ENCODE measurements at places on chromosomes 3 and 15.
A peak's percentile ranks its signal among the peaks of the same experiment; 100 is the strongest.

GRCh38 chr3:51637941-51638471 is 33.0 kb upstream of the TEX264 start:
- peak; percentile 89 for DNase-seq

GRCh38 chr3:24387493-24387892 is 107.2 kb downstream of the THRB start:
- no peak for DNase-seq

DNA sequence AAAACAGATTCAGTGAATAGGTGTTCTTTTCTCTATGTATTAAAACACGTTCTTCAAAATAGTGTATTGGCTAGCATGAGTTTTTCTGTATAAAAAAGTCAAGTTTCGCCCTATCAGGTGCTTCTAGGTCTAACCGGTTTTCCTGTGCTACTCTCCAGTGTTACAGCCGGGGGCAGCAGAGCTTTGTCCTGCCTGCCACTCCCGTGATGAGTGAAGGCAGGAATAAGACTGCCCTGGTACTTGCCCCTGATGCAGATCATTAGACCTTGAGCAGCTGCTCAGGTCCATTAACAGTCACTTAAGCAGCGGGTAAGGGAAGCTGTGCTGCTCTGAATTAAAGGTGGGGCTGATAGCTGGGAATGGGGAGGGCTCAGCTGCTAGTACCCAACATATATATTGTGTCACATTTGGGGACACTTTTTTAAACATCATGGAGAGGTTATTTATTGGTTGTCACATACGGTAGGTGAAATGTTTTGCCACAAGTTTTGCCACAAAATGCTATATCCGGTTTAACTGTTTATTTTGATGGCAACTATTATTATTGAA is 1.3 kb upstream of the UNC13C start:
- DNase-seq: peak; percentile 87

GRCh38 chr3:32391643-32392535 is at the start of gene CMTM7:
Gene CMTM7 (plus strand): TSS chr3:32391853. CDS start chr3:32391907, 54 bp downstream.
- peak; percentile 89 for DNase-seq

DNA sequence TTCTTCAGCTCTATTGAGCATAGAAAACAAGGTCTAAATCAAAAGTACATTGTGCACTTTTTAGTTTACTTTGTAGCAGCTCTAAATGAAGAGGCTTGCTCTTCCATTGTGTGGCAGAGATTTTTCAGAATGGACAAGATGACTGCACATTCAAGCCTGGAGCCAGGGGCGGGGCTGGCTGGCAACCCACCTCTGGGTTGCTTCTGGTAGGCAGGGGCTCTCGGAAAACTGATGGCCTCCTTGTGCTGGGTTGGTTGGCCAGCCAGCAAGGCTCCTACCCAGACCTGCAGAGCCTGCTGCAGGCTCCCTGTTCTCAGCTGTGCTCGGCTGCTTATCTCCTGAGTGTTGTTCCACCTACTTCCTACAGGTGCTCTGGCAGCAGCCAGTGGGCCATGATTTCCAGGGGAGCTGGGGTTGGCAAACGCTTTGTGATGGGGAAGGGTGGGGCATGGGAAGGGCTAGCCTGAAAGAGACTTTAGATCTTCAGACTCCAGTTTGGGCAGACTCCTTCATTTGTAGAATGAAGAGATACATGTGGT is 8.8 kb downstream of the BSN start:
- DNase-seq: peak; percentile 80

DNA sequence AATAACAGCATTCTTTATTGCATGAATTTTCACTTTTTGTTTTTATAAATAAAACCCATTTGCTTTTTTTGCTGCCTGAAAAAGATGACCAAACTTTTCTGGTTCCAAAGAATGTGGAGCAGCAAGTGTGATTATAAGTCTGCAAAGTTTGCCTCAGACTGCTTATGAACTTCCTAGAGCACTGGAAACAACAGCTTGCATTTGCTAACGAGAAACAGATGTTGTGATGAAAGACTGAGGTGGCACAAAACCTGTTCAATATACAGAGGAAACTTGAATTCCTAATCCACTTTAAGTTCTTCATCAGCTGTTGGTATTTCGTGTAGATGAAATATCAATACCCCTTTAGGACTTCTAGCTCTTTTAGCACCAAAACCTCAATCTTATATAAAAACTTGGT is 9.3 kb downstream of the ZPLD1 start:
- no peak for DNase-seq

DNA sequence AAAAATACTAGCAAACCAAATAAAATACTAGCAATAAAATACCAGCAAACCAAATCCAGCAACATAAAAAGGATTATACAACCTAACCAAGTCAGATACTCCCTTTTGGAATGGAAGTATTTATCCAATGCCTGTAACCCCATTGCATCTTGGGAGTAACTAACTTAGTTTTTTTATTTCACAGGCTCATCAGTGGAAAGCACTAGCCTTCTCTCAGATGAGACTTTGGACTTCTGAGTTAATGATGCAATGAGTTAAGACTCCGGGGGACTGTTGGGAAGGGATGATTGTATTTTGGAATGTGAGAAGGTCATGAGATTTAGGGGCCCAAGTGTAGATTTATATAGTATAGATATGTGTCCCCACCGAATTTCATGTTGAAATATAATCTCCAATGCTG is 41.2 kb downstream of the POLQ start:
- no peak for DNase-seq

- DNase-seq: no peak
Observed at GRCh38 chr3:170372190-170372879, 14.8 kb downstream of the SKIL start.

GRCh38 chr3:192726385-192726784 is 956 bp downstream of the FGF12 start:
- DNase-seq: no peak

DNA sequence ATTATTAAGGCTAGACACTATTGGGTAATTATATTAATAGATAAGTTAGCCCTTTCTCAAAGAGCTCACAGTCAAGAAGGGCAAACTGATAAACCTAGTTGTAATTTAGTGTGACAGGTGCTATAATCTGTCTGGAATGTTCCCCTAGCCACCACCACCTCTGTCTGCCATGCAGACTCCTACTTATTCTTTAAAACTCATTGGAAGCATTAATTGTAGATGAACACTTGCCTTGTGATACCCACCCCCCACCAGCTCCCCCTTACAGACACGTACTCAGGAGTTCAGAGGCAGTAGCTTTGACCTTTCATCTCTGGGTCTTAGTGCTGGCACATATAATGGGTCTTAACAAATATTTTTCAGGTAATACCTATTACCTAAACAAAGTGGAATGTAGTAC is 195.9 kb downstream of the TP63 start:
- no peak for DNase-seq

DNA sequence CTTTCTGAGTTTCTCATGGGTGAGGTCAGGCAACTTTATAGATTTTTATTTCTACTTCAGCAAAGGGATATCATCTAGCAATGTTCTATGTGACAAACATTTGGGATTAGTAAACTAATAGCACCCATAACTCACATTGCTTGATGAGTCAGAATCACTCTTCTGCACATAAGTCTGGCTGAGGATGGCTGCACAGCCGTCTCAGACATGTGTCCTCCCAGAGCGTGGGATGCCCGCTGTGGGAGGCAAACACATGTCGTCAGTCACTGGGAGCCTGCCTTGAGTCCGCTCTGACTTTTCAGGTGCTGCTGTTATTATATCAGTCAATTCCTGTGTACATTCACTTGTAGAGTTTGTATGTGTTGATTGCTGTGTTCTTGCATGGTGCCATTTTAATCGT is 230.7 kb upstream of the TRIM42 start:
- no peak for DNase-seq

DNA sequence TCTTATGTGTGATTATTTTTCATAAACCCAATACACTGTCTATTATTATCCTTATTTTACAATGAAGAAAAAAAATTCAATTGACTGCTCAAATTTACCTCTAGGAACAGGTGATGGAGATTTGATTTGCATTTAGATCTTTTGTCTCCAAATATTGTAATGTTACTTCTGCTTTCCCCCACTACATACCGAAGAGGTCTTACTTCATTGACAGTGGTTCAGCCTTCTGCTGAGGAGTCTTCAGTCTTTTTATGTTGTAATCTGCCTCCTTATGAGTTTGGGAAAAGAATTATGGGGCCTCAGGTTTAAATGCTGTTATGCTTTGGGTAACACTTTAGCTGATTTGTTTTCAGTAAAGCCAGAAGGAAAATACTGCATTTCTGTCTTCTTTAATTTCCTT is 199.5 kb downstream of the LPP start:
- DNase-seq: no peak

DNA sequence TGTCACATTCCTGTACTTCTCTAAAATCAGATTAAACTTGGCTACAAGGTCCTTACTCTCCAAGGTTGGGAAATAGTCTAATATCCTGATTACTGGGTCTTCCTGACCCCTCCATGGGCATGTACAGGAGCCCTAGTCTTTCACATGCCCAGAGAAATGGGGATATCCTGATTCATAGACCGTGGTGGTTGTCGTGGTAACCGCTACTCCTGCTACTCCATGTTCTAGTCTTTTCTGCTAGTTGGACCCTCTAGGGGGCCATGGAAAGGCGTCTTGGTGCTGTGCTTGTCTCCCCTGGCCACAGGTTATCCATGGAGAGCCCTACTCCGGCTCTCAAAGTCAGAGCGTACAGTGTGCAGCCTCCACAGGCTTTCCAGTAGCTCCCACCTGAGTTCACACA is 13.1 kb upstream of the ZBTB38 start:
- no peak for DNase-seq

GRCh38 chr15:73052653-73053397 is 562 bp downstream of the NEO1 start:
- DNase-seq: peak; percentile 82

DNA sequence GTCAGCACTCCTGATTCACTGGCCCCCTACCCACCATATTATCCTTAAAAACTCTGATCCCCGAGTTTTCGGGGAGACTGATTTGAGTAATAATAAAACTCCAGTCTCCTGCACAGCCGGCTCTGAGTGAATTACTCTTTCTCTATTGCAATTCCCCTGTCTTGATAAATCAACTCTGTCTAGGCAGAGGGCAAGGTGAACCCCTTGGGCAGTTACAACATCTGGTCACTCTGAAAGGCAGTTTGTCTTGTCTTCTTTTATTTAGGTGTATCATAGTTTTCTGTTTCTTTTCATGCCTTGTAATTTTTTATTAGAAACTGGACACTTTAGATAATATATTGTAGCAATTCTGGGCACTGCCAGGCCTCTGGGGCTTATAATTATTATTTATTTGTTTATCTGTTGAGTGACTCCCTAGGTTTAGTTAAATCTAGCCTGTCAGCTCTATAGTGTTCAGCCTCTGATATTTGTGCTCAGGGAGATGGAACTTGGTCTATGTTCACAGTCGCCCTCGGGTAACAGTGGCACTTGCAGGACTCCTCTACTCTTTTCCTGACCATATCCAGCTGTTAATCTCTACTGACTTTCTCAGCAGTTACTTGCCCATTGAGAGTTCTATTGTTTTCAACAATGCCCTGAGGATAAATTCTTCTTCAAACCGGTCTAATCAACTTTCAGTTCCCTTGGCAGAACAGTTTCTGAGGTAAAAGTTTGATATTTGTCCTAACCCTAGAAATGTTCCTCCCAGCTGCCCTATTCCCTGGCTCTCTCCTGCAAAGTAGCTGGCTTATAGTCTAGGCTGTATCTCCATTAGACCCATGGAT is 15.5 kb upstream of the PLAAT1 start:
- no peak for DNase-seq

DNA sequence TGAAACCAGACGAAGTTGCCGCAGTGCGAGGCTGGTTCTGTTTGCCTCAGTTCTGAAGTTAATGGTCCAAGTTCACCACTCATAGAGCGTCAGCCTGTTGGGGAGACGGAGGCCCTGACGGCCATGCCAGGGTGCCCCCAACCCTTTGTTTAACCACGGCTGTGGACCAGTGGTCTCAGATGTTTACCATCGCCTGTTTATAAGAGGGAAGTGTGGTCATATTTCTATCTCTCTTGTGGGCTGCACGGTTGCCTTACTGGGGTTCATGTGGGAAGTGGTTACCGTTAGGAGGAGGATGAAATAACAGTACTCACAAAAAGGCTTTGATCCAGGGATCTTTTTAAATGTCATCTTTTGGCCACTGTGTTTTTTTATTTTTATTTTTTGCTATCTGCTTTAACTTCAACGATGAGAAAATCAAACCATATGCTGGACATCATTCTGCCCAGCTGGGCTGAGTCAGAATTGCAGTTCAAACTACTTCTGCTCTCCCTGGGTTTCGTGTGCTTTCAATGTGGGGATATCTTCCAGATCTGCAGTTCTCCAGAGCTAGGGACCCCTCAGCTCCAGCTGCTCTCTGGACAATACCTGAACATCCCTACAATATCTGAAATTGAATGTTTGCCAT is 17.8 kb downstream of the SMAD3 start:
- no peak for DNase-seq

- peak; percentile 89 for DNase-seq
Observed at GRCh38 chr3:136819731-136820679, 1.1 kb downstream of the SLC35G2 start.

DNA sequence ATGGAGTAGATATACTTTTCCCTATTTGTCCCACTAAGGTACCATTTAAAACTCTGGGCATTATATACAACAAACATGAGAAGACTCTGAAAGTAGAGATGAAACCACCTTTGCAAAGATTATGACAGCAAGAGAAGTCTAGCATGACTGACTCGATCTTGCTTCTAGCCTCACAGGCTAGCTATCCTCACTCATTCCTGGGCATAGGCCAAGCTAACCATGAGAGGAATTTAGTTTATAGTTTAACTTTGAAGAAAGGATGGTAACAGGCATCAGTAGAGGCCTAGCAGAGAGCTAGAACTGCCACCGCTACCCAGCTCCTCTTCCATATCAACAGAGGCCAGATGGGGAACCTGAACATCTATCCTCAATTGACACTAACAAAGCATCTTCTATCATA is 63.5 kb upstream of the FSIP1 start:
- DNase-seq: no peak

- DNase-seq: peak; percentile 86
Observed at GRCh38 chr15:88657326-88658069, 18.7 kb downstream of the ISG20 start.

- DNase-seq: peak; percentile 70
Observed at GRCh38 chr15:63274427-63274826, 3.0 kb upstream of the APH1B start.

DNA sequence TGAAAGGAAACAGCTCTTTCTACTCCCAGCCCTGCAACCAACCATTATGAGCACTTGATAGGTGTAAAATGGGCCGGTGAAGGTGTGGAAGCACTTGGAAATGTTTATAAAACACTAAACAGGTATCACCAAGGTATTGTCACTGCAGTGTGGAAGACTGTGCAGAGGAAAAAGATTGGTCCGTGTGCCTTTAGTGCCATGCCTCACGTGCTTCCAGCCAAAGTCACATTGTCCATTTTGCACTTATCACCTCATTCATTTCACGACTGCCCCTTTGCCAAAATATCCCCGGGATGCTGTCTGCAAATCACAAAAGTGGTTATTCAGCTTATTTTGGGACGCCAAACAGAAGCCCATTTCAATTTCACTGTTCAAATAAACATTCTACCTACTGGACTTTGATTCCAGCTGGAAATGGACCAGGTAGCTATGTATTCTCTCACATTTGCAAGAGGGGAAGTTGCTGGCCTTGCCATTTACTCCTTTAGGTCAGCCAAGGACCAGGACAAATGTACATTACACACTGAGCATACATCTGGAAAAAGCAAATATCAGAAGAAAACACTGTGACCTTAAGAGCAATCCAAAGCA is 58.4 kb downstream of the ARRDC4 start:
- no peak for DNase-seq

- DNase-seq: no peak
Observed at GRCh38 chr3:108004647-108005046, 86.2 kb downstream of the CD47 start.

GRCh38 chr3:157914882-157915281 is 191.3 kb downstream of the SHOX2 start:
- DNase-seq: no peak

Data from endodermal cell (in vitro differentiated cells).